ENCODE measurements at places on chromosomes 12 and 14. TPM values are rescaled to one million over a fixed set of nuclear protein-coding genes. Genes with fewer than 3 reads are reported as not detected.

GNB3 gene
- 1.9 TPM for total RNA-seq

SLC41A2 gene
- total RNA-seq, result 24.7 TPM

RIMBP2 gene
- not detected for total RNA-seq

MMP19 gene
- total RNA-seq, result 0.13 TPM

All from A549 treated with DMSO at 1 μM for 4 hours (cell line).